ENCODE measurements at places on chromosomes 2 and 18.
A peak's percentile ranks its signal among the peaks of the same experiment; 100 is the strongest.

GRCh38 chr18:72542342-72542741 lies 1.8 kb downstream of the CBLN2 start:
- DNase-seq = peak; percentile 6

- DNase-seq = no peak
Measured at GRCh38 chr2:172375251-172375650, 52.1 kb upstream of the ITGA6 start.

- DNase-seq = no peak
Measured at GRCh38 chr2:216389570-216389969, 17.3 kb upstream of the MARCHF4 start.

- no peak for DNase-seq
Measured at GRCh38 chr2:110114831-110115255, 779 bp downstream of the MALL start.

DNA sequence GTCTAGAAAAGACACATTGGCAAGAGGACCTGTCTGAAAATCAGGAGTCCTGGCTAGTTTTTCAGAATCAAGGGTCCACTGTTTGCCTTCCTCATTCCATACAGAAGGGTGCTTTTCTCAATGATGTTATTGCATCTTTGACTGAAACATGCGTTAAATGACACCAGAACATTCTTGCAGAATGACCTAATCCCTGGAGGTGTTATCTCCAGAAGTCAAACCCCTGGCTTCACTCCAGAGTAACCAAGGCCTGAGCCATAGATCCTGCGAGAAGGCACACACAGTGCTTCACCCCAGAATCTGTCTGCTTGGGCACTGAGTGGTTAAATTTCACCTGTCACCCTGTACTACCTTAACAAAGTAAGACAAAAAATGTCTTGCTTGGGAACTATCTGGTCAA lies 1055.2 kb upstream of the FANCL start:
- no peak for DNase-seq

Measured in stimulated activated CD4-positive, alpha-beta T cell treated with anti-CD3 and anti-CD28 coated beads, Interleukin-2, amount 100 ng/mL, for 24 hours (primary cell).